ENCODE measurements at places on chromosomes 6 and 20.
A peak's percentile ranks its signal among the peaks of the same experiment; 100 is the strongest.

- no peak for DNase-seq
These were observed 11.6 kb upstream of the TAAR9 start for GRCh38 chr6:132526461-132526860.

GRCh38 chr6:111757342-111757741 lies 115.9 kb downstream of the FYN start:
- DNase-seq = no peak

- no peak for DNase-seq
These were observed 109.0 kb downstream of the MCHR2 start for GRCh38 chr6:99885051-99885450.

DNA sequence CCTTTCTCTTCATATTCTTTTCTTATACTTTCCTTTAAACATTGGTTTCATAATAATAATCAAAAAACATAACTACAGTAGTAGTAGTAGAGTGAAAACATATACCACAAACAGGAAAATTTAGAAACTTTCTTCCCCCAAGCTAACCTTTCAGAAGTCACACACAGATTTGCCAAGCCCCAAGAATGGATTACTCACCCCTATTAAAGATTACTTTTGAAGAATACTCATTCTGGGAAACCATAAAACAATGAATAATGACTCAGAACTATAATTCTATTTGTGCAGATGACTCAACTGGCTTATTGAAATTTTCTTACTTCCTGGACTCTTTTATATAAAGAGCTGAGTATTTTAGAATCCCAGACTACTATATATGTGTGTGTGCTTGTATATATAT lies 119.4 kb upstream of the GJE1 start:
- DNase-seq = no peak

GRCh38 chr6:105680131-105680530 lies 277.2 kb upstream of the PREP start:
- no peak for DNase-seq

- peak; percentile 35 for DNase-seq
These were observed 39.8 kb upstream of the TGM3 start for GRCh38 chr20:2255926-2256531.

- peak; percentile 28 for DNase-seq
These were observed 37.0 kb downstream of the MAK start for GRCh38 chr6:10801224-10801848.

DNA sequence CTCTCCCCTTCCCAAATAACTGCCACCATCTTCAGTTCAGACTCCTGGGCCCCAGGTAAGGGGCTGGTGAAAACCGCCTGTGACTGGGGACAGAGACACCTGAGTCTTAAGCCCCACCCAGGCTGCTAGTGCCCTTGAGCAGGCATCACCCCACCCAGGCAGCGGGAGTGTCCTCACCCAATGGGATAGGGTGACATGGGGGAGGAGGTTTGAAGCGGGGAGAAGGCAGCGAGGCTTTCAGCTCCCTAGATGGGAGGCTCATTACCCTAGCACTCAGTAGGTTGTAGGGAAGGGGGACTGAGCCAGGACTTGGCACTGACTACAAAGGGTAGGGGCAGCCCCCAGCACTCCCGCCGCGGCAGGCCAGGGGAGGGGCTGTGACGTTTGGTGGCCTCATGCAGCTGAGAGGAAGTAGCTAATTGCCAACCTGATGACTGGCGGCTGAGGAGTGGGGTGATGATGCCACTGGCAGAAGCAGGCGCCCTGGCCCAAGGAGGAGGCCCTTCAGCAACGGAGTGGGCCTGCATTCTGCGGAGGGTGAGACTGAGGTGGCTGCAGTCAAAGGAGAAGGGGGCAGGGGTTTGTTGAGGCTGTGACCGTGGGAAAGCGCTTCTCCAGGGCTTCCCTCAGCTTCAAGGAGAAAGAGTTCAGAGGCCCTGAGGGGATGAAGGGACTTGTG lies 126.9 kb downstream of the MRPL14 start:
- peak; percentile 77 for DNase-seq

GRCh38 chr20:47454298-47455132 lies 47.2 kb upstream of the NCOA3 start:
- DNase-seq = no peak

DNA sequence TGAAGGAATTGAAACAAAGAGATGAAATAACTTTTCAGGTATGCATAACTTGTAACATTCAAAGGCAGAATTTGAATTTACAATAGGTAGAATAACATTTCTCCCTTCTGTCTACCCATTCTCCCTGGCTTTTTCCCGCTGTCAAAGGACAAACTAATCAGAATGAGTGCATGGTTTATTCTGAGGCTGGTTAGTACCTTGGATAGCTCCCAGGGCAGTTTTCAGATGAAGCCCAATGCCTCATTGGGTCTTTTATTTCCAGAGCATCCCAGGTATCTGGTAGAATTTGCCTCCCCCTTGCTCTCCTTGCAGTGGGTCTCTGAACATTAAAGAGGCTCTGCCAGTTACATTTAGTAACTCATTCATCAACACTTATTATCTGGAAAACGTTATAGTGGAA lies 665.5 kb downstream of the BCKDHB start:
- DNase-seq = no peak

- DNase-seq = no peak
These were observed 40.9 kb downstream of the VSTM2L start for GRCh38 chr20:37943501-37944455.

DNA sequence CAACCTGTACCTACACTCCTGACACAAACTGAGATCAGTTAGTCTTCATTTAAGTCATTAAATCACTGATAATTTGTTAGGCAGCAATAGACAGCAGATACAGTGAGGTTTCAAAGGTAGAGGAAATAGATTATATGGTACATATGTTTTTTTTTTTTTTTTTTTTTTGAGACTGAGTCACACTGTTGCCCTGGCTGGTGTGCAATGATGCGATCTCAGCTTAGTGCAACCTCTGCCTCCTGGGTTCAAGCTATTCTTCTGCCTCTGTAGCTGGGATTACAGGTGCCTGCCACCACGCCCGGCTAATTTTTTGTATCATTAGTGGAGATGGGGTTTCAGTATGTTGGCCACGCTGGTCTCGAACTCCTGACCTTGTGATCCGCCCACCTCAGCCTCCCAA lies 38.2 kb upstream of the KIF13A start:
- DNase-seq = no peak

- no peak for DNase-seq
These were observed 103.5 kb upstream of the AKAP12 start for GRCh38 chr6:151136141-151136755.

- no peak for DNase-seq
These were observed 613.1 kb downstream of the EPHA7 start for GRCh38 chr6:92806254-92806653.

DNA sequence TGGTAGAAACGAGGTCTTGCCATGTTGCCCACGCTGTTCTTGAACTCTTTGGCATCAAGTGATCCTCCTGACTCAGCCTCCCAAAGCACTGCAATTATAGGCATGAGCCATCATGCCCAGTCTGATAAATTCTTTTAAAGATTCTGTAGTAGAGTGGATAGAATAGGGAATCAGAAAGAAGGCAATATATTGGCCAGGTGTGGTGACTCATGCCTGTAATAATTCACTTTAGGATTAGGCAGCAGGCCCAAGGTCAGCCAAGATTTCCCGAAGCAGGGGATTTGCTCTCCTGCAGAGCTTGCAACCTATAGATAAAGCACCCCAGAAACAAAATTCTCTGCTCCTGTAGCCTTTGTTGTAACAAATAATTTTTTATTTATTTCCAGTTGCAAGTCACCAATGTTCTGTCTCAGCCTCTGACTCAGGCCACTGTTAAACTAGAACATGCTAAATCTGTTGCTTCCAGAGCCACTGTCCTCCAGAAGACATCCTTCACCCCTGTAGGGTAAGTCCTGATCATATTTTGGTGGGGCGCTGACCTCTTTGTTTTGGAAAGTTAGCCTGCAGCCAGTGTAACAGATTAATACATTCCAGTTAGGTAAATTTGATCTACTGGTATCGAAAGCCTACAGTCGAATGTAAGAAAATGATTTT lies 30.4 kb upstream of the MROH8 start:
- no peak for DNase-seq

DNA sequence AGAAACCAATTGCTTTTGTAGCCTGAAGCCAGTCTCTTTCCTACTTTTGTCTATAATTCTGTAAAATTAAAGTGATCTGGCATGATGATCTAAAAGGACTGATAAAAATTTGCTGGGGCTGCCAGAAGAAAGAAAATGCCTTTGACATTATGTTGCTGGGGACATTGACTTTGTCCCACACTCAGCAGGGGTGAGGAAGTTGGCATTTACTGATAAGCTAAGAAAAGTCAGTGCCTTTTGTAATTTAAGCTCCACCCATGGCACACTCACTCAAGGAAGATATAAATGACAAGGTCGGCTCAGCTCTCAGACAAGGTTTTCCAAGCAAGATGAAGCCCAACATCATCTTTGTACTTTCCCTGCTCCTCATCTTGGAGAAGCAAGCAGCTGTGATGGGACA lies at the start of gene SEMG1:
SEMG1 (plus strand) TSS at position 309 of the 400 bp plus-strand sequence; CDS start at position 330, 21 bp downstream.
- DNase-seq = no peak

GRCh38 chr6:39092124-39092523 lies 22.9 kb downstream of the SAYSD1 start:
- no peak for DNase-seq

DNA sequence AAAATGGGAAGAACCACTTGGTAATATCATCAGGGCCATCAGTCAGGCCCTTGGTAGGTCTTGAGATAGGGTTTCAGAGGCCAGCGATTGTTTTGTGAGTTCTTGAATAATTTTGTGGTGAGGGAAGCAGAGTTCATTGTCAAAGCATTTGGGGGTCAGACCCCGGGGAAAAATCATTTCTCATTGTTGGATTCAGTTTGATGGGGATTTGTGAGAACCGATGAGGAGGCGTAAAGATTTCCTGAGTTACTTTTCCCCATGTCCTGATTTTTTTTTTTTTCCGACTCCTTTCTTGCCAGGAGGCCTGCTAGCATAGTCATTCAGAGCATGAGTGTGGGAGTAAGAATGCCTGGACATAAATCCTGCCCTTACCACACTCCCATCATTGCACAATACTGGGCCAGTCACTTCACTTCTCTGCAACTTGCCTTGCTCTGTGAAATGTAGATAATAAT lies 60.3 kb downstream of the TSHZ2 start:
- DNase-seq = no peak

GRCh38 chr20:37822141-37822601 lies 80.8 kb upstream of the VSTM2L start:
- no peak for DNase-seq

DNA sequence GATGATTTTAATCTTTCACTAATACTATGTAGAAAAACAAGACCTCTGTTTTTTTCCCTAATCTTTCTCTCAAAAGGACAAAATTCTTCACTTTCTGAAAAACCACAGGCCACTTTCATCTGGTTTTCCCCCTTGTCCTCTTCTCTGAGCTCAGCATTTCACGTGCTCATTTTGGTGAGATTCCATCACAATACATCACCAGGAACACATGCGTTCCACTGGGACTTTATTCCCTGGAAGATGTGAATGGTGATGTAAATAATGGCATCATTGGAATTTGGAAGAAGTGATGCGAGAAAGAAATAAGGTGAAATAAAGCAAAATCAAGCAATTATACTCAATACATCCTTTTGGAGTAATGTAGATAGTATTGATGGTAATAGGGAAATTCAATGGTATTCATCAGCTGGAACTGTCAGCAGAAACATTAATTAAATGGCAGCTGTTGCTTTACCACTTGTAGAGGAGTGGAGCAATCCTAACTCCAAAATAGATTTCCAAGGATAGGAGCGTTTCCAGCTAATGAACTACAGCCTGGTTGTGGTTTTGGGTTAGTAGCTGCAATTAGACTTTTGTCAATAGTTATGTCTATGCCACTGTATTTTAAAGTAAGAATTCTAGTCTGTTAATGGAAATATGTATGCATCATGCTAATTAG lies 11.5 kb downstream of the FILIP1 start:
- no peak for DNase-seq

- peak; percentile 9 for DNase-seq
These were observed 208.8 kb downstream of the BMP2 start for GRCh38 chr20:6976106-6976900.

DNA sequence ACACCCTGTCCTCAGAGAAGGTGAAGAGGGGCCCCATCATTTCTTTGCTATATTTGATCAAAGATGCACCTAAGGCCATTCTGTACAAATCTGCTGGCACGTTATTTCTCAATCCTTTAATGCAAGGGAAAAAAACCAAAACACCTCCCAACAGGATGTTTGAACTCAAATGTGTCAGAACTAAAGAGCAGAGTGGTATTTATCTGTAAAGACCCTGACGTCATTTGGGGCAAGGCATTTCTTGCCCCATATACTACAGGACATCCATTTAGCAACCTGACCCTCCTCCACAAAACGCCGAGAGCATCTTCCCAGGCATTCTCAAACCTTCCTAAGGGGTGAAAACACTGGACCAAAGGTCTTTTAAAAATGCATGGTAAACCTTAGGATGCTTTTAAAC lies 50.8 kb downstream of the ZMYND8 start:
- DNase-seq = no peak

- no peak for DNase-seq
These were observed 53.4 kb downstream of the OPRM1 start for GRCh38 chr6:154092326-154092962.

DNA sequence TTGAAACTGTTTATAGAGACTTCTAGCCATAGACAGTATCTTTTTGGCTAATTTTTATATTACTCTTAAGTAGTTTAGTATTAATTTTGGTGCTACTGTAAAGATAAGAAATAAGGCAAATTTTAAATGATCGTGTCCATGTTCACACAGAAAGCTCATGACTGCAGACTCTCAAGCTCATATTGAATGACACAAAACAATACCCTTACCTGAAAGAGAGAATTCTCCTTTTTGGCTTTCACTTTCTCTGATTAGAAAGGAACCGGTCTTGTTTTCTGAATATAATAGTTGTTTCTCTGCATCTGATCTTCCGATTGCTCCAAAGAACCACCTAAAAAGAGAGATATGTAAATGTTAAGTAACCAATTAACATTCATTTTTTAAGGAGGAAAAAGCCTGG lies 57.0 kb downstream of the FRK start:
- no peak for DNase-seq

DNA sequence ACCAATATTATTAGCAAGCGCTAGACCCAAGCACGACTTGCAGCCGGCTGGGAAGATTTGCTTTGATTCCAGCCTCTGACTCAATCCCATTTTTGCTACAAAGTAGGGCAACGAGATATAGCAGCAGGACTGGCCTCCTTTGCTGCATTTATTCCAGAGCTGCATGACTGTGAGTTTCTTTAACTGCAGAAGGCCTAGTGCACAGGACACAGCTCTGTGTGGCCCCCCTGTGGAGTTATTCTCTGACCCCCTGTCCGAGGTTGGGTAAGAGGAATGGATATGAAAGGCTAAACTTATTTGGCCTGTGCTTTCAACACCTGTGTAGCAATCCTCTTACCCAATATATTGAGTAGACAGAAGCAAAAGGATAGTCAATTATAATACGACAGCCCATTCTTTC lies 133.3 kb upstream of the SPTLC3 start:
- DNase-seq = no peak

- DNase-seq = no peak
These were observed 182.5 kb upstream of the JARID2 start for GRCh38 chr6:15063253-15063853.

DNA sequence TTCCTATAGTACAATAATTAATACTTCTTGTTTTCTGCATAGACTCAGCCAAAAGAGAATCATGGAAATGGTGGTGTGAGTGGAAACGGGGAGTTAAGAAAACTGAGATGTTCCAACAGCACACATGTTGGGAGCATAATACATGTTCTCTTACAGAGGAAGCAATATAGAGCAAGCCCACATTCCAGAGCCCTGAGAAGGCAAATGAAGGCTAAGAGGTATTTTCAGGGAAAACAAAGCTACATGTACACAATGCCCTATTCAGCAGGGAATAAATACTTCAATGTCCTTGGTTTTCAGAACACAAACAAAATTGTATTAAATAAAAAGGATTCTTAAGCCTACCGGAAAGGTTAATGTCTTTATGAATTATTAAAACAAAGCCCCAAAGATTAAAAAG lies 35.1 kb upstream of the SMIM8 start:
- no peak for DNase-seq

GRCh38 chr20:49344975-49345374 lies 67.1 kb upstream of the ZNFX1 start:
- no peak for DNase-seq

Data from HL-60 (cell line).